ENCODE measurements at places on chromosomes 7 and 10.

GRCh38 chr10:124741281-124741921 lies 2.8 kb downstream of the FAM53B start:
- no peak for DNase-seq

- no peak for DNase-seq
Measured at GRCh38 chr7:42495256-42495655, 258.2 kb upstream of the GLI3 start.

- DNase-seq, result no peak
Measured at GRCh38 chr10:126066456-126066855, 170.1 kb downstream of the FANK1 start.

DNA sequence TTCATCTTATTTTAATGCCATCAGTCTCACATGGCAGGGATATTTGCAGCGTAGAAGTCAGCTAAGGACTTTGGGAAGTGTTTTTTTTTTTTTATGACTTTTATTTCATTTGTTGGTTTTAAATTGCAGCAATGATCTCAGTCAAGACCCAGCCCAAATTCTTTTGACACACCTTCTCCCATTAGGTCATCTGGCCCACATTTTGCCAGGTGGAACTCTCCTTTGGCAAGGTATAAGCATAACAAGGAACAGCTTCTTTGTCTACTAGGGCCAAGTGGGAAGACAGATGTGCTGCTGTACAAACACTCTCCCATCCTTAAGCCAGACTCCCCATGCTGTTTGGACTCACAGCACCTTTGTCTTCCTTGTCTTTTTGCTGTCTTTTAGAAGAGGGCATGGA lies 41.8 kb downstream of the PLEKHA8 start:
- no peak for DNase-seq

DNA sequence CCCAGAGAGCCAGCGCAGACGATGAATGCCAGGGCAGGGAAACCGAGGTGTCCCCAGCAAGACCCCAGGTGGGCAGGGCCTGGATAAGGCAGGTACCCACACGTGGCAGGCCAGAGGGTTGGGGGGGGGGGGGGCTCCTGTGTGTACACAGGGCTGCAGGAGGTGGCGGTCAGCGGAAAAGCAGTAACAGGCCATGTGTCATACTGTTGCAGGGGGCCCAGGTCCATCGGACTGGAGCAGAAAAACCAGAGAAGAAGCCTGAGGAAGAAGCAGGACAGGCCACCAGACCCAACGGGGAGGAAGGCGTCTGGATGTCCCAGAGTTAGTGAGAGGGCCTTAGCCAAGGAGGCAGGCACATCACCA lies 116.3 kb downstream of the MAD1L1 start:
- DNase-seq, result no peak

GRCh38 chr7:71466448-71467145 lies 334.7 kb downstream of the GALNT17 start:
- no peak for DNase-seq

- DNase-seq, result no peak
Measured at GRCh38 chr10:3700531-3701076, 84.4 kb downstream of the KLF6 start.

- no peak for DNase-seq
Measured at GRCh38 chr7:134852625-134853024, 73.2 kb downstream of the CALD1 start.

- DNase-seq, result no peak
Measured at GRCh38 chr10:66627156-66627555, 298.7 kb upstream of the LRRTM3 start.

GRCh38 chr7:47480576-47481538 lies 101.1 kb downstream of the TNS3 start:
- DNase-seq, result no peak

DNA sequence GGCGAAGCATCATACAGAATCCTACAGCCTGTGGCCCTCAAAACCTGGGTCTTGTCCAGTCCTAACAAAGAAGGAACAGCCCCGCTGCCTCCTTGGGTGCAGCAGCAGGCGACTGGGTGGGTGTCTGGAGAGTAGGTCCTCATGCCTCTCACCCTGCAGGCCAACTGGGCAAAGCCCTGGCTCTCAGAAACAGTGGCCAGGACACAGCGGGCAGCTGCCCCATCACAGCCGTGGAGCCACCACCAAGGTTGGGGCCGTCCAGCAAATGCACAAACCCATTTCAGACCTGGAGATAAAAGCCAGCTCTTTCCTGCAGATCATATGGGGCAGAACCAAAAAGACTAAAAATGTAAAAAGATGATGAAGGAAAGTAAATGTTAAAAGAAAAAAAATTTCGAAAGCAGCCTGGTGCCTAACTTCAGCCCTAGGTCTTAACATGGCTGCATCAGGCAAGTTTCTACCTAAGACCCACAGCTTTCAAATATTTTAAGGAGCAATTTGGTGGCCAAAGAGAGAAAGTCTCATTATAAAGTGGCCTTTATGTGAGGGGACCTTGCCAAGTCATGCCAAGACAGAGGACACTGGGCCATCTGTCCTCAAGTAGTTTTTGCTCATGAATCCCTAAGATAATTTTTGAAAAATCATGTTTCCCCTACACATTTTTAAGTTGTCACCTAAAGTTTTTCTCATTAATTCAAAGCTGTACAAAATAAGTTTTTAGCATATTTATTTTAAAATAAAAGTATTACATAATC lies 142.1 kb downstream of the PAXIP1 start:
- no peak for DNase-seq

DNA sequence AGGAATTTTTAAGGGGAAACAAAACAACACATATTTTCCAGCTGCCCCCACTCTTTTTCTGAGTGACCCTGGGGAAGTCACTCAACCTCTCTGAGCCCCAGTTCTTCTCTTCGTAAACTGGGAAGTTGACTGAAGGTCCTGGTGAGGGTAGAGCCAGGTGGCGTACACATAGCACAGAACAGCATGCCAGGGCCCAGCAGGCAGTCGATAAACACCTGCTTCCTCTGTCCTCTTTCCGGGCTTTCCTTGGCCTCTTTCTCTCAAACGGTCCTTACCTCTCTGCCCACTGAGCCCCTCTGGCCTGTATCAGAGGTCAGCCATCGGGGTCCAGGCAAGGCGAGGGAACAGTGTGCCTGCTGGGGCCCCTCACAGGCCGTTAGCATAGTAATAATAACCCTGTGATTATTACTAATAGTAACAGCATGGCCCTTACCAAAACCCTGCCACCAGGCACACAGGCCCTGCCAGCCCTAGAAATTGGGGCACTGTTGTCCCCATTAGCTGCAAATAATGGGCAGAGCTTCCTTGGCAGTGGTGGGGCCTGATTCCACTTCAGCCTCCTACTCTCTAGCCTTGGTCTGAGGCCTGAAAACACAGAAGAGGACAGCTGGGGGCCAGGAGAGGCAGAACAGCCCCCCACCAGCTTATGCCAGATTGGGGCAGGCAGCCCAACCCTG lies 37.3 kb upstream of the SLC29A3 start:
- DNase-seq, result no peak

GRCh38 chr7:22783421-22783820 lies 39.2 kb downstream of the TOMM7 start:
- DNase-seq, result no peak

GRCh38 chr7:78006063-78006755 lies 207.6 kb downstream of the PHTF2 start:
- no peak for DNase-seq

- no peak for DNase-seq
Measured at GRCh38 chr7:77903597-77903996, 105.0 kb downstream of the PHTF2 start.

DNA sequence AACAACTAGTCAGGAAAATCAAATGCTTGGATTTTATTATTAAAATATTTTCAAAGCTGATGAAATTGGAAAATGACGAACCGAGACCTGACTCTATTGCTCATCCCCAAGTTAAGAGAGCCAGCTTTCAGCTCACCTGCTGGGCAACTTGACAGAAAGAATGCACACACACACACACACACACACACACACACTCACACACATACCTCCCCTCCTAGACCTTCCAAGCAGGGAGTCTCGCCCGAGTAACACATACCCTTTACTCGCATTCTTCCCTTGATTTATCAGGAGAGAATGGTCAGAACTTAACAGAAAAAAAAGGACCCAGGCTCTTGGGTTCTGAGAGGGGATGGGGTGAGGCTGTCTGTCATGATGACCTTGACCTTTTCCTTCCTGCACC lies 19.1 kb downstream of the GPRIN2 start:
- no peak for DNase-seq

- no peak for DNase-seq
Measured at GRCh38 chr10:90274721-90275468, 573.5 kb downstream of the KIF20B start.

GRCh38 chr10:122148876-122149560 lies 122.1 kb upstream of the BTBD16 start:
- no peak for DNase-seq

DNA sequence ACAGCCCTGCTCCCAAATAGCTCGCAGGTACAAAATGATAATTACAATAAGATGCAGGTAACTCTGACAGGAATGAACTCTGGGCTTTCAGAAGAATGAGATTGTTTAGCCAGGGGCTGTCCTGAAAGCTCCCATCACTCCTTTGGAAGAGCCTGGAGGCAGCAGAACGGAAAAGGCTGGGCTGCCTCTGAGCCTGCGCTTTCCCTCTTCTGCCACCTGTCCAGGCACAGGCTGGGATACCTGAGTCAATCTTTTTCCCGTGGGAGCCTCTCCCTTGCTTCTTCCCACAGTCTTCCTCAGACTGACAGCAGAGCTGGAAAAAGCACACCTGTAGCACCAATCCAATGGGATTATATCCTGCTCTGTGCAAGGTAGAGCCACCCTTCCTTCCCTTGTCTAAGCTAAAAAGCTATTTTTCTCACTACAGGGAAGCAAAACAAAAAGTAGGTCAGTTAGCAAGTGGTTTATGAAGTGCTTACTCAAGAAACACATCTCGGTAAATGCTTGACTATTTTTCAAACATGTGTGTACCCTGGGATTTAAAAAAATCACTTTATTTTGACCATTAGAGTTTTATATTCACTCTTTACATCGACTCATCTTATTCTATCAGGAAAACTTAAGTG lies 12.3 kb upstream of the CUL1 start:
- no peak for DNase-seq

DNA sequence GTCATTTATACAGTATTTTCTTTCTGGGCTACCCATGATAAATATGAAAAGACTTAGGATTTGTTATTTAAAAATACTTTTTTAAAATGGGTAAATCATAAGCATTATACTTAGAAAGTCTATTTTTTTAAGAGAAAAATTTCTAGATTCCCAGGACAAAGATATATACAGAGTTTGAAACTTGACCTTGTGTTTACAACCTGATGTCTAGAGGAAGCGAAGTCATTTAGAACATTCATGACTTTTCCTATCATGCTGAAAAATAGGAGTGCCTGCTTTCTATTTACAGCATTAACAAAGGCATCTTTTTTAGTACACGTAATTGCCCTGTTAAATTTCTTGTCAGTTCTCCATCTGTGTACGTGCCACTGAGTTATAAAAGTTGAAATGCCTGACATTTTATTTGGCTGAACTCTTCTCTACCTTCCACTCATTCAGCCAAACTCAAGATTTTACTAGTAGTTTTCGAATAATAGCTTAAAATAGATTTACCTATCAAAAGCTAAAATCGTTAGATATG lies 23.0 kb downstream of the GNAT3 start:
- no peak for DNase-seq

DNA sequence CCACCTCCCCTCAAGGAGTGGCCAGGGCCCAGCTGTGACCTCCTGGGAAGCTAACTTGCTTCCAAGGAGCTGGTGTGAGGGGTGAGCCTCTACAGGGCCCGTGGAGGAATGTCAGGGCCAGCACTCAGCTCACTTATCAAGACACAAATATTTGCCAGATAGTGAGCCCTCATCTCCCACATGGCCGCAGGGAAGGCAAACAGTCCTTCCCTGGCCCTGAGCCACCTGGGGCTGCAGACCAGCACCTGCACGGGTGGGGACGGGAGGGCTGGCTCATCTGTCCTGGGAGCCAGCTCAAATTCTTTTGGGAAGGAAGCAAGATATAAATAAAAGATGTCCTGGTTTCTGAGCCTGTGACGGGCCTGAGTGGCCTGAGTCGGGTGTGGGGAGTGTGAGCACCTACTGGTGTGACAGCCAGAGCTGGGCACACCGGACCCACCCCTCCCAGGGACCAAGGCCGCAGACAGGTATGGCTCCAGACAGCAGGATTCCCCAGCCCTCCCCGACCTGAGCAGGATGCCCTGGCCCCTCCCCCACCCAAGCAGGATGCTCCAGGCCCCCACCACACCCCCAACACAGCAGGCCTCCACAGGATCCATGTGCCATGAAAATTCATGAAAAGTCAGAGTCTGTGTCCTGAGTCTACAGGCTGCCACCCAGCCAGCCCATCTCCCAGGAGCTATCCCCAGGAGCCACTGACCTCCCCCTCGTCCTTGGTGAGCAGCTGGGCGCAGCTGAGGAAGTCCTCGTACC lies 148.0 kb downstream of the MAPK8 start:
- DNase-seq, result no peak

GRCh38 chr7:127530148-127530547 lies 55.2 kb downstream of the GCC1 start:
- no peak for DNase-seq

DNA sequence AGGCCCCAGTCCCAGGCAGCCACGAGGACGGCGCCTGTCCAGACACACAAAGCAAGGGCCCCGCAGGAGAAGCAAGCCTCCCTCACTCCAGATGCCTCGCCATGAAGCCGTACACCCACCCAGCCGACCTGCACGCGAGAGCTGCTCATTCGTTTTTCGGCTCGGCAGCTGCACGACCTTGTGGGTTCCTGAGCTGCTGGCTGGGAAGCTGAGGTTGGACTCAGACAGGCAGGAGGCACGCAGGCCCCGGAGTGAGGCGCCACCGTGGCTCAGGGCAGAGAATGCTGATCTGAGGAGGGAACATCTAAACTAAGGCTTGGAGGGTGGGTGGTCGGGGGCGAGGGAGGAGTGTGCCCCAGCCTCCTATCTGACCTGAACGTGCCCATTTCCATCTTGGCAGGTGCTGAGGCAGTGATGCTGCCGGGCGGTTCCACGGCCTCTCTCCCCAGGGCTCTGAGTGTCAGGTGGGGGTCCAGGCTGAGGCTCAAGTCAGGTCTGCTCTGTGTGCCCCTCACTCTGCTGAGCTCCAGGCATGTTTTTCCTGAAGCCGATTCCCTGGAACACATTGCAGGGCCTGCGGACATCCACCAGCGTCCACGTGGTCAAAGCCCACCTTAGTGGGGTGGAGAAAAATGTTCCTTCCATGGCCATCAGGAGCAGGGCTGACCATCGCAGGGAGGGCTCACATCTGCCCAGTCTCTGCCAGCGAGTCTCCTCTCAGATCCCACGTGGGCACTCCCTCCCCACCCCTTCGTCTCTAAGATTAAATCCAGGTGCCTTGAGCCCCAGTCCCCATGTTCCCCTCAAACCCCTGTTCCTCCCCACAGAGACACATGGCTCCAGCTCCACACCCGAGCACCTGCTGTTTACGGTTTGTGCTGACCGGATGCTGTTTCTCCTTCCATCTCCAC lies 28.1 kb upstream of the FAM20C start:
- DNase-seq, result no peak

- DNase-seq, result no peak
Measured at GRCh38 chr7:155763691-155764437, 48.4 kb downstream of the SHH start.

DNA sequence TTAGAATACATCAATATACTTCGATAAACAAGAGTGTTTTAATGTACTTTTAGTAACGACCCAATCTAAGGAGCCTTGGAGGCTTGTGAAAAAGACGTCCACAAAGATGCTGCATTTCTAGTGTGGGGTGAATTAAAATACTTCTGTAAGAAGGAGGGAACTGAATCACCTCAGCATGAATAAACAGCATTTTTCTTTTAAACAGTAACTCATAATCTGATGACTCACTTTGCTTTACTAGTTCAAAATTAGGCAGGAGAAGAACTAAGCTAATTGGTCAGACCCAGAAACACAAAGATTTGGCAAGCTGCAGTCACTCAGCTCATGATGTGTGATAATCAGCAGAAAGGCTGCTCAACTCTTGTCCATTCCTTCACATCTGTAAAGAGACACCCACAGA lies 24.2 kb downstream of the NCOA4 start:
- no peak for DNase-seq
